ENCODE measurements at places on chromosomes 16 and 17. TPM values are rescaled to one million over a fixed set of nuclear protein-coding genes. Genes with fewer than 3 reads are reported as not detected.

DNA sequence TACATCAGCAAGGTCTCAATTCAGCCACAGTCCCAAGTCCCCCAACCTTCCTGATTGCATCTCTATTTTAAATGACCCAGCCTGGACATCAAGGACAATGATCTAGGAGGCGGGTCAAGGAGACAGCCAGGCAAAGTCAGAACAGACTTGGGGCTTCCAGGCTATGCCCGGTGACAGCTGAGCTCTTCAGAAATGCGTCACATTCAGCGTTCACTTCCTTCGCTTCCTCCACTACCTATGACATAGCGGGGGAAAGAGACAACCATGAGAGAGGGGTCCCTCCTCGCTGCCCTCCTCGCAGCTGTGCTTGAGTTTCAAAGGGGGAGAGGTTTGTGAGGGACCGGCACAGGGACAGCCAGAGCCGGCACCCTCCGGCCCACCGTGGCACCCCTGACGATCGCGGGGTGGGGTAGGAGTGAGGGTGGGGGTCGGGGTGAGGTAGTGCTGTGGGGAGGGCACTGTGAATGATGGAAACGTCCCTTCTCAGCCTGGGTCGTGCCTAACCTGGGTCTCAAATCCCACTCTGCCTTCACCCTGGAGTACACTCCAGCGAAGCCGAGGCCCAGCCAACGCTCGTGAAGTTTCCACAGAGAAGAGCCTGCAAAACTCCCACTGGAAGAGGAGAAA is 12.3 kb upstream of the LGALS3BP start:
- no peak for DNase-seq

GRCh38 chr17:42112552-42113176 is at the start of gene DHX58:
Gene DHX58 (minus strand): TSS chr17:42112714. CDS start chr17:42111892, 822 bp downstream.
- DNase-seq, result no peak

Gene MT1G
- 11.6 TPM for total RNA-seq

Gene NPIPB6
- 1.1 TPM for total RNA-seq

Data from esophagus squamous epithelium (tissue), 5 donors.